ENCODE measurements at places on chromosomes 16 and 17.

DNA sequence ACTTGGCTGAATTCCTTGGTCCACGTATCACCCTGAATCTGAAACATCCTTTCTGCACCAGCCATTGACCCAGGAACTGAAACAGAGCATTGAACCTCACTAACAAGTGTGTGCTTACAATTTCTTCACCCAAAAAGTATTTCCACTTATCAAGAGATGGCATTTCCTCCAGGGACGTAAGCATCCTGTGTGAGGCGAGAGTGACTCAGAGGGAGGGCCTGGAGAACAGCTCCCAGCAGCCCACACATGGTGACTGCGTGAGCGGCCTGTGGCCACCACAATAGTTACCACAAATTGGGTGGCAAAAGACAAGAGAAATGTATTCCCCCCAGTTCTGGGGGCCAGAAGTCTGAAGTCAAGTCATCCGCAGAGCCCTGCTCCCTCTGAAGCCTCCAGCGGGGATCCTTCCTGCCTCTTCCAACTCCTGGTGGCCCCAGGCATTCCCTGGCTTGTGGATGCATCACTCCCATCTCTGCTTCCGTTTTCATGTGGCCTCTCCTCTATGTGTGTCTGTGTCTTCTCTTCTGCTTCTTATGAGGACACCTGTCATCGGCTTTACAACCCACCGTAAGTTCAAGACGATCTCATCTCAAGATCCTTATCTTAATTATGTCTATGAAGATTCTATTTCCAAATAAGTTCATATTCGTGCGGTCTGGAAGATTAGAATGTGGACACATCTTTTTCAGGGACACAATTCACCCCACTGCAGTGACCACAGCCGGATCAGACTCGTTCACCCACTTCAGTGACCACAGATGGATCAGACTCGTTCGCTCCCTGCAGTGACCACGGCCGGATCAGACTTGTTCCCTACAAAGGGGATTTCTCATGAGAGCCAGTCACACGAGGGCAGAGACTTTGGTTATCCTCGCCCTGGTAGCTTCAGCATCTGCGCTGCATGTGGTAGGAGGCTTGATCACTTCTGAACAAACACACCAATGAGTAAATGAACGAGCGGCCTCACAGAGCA lies 122.6 kb upstream of the FOXF1 start:
- DNase-seq: no peak

DNA sequence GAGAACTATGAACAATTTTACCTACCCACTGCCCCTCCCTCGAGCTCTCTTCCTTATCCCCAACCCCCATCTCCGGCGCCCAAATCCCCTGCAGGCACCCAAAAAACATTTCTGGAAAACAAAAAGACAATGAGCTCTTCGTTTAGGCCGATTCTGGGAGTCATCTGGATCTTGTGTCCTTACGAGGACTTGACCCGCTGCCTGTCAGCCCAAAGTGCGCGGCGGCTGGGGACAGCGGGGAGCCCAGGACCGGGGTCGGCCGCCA lies 524 bp downstream of the STRADA start:
- no peak for DNase-seq

DNA sequence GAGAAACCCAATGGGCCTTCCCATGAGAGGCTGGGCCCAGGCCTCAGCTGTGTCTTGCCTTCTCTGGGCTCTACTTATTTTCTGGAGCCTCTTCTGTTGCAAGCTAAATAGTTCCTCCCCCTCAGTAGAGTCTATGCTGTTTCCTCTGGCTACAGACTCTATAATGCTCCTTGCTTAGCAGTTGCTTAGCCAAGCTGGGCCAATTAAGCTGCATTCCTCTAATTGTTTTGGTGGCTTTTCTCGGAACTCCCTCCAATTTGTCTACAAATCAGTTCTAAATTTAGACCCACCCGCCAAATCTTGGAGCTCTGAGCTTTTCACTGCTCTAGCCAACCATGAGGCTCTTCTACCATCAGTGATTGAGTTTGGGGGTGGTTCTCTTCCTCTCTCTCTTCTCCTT lies 302.7 kb upstream of the ASIC2 start:
- no peak for DNase-seq

- no peak for DNase-seq
Measured at GRCh38 chr17:76026714-76027158, 370 bp downstream of the EVPL start.

GRCh38 chr16:23015580-23015979 lies 133.7 kb downstream of the USP31 start:
- DNase-seq: no peak

DNA sequence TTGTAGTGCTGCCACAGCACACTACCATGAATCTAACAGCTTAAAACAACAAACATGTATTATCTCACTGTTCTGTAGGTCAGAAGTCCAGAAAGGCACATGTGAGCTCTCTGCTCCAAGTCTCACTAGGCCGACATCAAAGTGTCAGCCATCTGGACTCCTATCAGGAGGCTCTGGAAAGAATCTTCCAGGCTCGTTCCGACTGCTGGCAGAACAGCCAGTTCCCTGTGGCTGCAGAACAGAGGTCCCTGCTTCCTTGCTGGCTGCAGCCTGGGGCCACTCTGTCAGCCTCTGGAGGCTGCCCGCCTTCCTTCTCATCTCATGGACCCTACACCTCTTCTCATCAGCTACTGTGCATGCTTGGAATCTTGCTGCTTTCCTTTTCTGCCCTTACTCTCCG lies 168.9 kb downstream of the CBLN1 start:
- DNase-seq: no peak

Measured in NCI-H2171 treated with DMSO at 0.1 percent for 48 hours (cell line).